AG20443 (cell line): ENCODE measurements at places on chromosomes 16 and 17.
A peak's percentile ranks its signal among the peaks of the same experiment; 100 is the strongest.

DNA sequence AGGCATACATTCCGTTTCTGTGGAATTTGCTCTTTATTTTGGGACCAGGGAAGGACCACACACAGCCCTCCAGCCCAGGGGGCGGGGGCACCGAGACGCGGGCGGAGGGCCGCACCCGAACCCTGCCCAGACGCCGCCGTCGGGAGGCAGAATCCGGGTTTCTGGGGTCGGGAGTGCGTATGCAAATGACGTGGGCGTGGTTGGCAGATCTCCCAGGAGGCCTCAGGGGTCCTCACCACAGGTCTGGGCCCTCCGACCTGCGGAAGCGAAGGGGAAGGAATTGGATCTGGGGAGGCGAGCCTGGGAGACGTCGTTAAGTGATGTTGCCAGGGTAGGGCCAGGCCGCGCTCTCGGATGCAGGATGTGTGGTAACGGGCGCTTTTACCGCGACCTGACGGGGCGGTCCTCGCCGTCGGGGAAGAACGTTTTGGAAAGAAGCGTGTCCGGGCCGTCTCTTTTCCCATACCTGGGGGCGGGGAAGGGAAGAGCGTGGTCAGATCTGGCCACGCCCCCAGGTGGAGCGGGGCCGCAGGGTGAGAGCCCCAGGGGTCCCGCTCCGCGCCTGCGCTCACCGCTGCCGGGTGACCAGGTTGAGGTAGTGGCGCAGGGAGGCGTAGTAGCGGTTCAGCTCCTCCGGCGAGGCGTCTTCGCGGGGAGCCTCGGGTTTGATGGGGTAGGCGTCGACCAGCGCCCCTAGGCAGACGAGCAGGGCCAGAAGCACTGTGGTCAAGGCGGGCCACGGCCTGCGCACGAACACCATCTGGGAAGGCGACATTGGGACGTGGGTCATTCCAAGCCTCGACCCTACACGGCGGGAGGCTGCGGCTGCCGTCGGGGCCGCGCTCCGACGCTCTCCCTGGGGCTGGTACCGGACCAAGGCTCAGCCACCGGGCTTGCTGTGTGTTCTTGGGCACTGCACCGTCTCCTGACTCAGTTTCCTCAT is 745 bp downstream of the PYY start:
- DNase-seq, result peak; percentile 25

DNA sequence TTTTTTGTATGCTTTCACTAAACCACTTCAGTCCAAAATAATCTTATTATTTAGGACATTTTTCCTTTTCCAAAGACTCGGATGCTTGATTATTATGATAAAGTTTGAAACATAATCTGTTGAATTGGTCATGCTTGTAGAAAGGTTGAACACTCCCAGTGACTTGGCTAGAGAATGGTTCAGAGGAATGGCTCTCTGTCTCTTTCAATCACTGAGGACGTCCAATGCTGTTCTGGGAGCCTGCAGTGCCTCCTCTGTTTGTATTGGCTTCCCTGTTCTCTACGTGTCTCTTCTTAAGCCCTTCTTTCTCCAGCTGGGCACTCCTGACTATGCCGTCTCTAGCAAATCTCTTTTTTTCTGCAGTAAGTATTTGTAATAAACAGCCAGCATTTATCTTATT is 369.0 kb upstream of the DYNLRB2 start:
- no peak for DNase-seq

- DNase-seq, result no peak
Observed at GRCh38 chr17:47735536-47736011, 2.5 kb downstream of the TBX21 start.

- DNase-seq, result no peak
Observed at GRCh38 chr16:56691885-56692284, 9.6 kb downstream of the MT1X start.

DNA sequence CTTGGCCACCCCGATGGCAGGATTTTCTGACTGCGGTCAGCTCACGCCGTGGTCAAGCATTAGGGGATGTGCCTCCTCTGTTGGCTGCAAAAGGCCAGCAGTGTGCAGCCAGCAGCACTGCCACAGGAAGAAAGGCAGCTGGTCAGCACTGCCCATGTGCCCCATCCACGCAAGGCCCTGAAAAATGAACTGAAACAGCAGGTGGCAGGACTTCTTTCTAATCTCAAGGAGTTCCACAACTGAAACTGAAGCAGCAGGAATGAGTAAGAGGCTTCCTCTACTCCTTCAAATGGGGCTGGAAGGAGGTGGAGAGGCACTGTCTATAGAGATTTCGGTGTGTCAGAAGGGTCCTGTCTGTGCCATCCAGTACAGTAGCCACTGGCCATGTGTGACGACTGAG is 3.2 kb downstream of the ZNF500 start:
- DNase-seq, result no peak

DNA sequence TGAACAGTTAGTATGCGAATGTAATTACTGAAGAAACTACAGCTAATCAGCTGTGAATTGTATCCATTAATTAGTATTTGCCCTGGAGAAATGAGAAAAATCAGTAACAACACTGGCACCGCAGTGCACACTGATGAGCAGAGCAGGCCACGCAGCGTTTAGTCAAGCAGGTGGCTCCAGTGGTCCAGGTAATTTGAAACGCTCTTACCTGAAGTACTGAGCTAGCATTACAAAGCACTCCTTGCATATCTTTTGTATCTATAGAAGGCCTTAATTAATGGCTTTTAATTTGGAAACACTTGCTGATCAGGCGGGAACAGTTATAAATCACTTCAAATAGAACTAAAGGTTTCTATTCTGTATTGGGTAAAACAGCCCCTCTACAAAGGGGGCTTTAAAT is 76.4 kb downstream of the TOX3 start:
- DNase-seq, result no peak

DNA sequence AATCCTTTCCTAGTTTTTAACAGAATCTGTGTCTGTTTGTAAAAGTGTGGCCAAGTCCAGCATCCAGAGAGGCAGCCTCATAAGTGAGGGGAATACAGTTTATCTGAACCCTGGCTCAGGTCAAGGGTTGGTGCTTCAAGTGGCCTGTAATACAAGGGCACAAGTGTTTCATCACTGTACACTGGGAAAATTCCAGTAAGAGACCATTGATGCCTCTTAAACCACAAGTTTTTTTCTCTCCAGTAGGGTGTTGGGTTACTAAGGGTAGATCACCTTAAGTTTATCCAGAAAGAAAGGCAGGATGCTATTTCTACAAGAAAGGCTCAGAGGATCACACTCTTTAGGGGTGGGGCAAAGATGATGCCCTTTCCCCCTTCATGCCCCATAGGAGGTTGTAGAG is 96.7 kb downstream of the CDYL2 start:
- DNase-seq, result no peak

- DNase-seq, result no peak
Observed at GRCh38 chr16:85651629-85652430, 36.9 kb downstream of the GINS2 start.

DNA sequence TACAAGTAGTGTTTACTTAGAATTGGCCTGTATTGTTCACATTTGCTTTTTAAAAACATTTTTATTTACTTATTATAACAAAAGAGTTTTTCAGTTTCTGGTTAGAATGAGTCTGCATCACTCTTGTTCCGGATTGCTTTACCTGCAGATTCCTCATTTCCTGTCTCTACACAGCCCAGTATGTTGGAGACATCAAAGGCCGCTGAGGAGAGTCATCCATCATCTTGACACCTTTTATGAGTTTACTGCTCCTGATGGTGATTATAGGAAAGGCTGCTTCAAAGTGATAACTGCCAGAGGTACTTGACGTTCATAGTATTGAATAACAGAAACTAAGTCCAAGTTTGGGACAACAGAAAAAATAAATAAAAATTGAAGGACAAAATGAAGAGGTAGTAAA is 490.5 kb upstream of the CA10 start:
- DNase-seq, result no peak

- DNase-seq, result no peak
Observed at GRCh38 chr16:85637808-85638647, 24.9 kb downstream of the GSE1 start.

DNA sequence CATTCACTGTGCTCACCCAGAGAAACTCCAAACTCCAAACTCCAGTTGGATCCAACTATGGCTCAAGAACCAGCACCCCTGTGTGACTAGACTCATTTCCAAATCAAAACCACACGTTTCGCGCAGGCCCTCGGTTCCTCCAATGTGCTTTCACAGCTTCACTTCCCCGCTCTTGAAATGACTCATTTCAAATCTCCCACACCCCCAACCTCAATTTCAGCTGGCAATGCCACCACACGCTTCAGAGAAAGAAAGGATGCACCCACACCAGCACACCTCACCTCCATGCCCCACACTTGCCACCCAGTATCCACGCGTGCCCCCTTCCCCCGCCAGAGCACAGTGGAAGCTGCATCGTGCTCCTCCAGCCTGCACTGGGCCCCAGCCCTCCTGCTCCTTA is 9.0 kb downstream of the TMEM92 start:
- no peak for DNase-seq

- peak; percentile 63 for DNase-seq
Observed at GRCh38 chr17:61551255-61551742, 39.7 kb downstream of the NACA2 start.

DNA sequence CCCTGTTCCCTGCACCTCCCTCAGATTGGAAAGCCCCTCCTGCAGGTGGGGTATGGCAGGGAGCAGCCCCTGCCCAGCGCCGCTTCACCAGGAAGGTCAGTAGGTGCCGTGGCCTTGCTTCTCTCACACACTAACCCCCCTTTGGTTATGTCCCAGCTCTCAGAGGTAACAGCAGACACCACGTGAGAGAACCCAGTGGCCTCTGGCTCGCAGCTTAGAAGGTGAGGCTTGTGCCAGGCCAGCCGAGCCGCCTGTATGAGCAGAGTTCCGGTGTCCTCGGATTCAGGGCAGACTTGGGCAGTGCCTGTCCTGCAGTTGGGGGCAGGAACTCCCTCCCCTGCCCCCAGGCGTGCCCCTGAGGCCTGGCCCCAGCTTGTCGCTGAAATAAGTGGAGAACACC is 47.1 kb downstream of the PRMT7 start:
- no peak for DNase-seq

GRCh38 chr17:44738214-44738906 is 20.4 kb upstream of the ADAM11 start:
- no peak for DNase-seq

DNA sequence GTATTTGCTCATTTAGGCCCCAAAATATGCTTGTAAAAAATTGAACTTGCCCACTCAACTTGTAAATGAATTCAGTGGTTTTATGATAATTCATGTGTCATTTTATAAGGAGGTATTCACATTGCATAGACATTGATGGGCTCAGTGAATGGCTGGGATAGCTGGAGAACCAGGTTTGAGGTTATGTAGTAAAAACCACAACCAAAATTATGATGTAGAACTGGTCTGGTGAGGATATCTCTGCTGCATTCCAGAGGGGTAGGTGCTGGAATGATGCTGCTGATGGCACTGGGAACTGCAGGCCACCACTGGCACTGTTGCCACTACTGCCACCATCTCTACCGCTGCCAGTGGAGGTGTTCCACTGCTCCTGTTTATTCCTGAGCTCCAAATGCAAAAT is 21.5 kb upstream of the RABEP1 start:
- no peak for DNase-seq

DNA sequence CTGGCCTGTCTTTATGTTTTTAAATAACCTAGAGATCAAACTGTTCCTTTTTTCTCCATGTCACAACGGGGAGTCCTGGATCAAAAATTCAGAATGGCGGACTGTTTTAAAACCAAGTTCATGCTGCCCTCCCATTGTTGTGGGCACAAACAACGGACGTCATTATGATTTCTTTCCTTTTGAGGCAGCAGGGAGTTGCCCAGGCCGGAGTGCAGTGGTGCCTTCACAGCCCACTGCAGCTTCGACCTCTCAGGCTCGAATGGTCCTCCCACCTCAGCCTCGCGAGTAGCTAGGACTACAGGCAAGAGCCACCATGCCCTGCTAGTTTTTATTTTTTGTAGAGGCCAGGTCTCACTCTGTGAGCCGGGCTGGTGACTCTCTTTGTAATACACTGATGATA is 26.5 kb downstream of the NDE1 start:
- DNase-seq, result no peak

GRCh38 chr16:26709175-26709574 is 357.6 kb upstream of the C16orf82 start:
- no peak for DNase-seq

DNA sequence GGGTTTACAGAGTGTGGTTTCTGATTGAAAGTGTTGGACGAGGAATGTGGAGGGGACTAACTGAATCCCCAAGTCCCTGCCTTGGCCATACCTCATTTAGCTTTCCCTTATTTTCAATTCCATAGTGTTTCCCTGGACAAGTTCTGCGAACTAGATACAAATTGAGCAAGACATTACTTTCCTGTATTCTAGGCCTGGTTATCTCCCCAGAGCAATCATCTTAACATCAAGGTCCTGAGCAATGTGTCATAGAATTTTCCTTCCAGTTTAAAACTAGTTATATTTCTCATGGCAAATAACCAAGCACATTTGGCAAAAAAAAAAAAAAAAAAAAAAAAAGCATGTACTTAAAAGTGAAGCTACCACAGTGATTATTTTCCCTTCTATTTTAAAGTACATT is 330.1 kb downstream of the CDH11 start:
- DNase-seq, result no peak

- no peak for DNase-seq
Observed at GRCh38 chr17:64648234-64648633, 13.9 kb downstream of the SMURF2 start.

DNA sequence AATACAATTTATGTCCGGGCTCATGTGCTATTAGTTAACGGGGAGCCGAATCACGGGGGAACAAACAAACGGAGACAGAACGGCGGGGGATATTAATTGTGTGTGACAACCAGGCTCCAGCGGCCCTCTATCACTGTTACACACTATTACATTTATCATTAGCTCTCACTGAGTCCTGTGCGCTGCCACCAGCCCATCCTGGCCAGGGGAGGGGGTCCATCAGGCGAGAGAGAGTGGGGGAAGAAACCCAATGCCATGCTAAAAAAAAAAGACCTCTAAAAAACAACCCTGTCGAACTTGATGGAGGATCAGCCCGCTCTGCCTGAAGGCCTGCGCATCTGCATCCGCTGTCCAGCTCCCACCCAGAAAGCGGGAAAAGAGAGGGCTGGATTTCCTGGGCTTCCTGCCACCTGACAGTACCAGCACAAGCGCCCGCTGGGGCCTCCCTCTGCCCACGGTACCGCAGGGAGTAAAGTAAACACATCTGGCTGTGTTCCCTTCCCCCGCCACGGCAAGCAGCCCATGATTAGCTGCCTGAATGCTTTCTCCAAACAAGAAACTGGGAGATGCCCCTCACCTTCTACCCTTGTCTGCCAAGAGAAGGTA is 41.7 kb downstream of the PIPOX start:
- DNase-seq, result no peak

- DNase-seq, result no peak
Observed at GRCh38 chr16:3587547-3588110, 10.4 kb upstream of the NLRC3 start.

- DNase-seq, result no peak
Observed at GRCh38 chr16:76639685-76640289, 362.6 kb downstream of the CNTNAP4 start.
